ENCODE measurements at places on chromosomes 7 and 10.

DNA sequence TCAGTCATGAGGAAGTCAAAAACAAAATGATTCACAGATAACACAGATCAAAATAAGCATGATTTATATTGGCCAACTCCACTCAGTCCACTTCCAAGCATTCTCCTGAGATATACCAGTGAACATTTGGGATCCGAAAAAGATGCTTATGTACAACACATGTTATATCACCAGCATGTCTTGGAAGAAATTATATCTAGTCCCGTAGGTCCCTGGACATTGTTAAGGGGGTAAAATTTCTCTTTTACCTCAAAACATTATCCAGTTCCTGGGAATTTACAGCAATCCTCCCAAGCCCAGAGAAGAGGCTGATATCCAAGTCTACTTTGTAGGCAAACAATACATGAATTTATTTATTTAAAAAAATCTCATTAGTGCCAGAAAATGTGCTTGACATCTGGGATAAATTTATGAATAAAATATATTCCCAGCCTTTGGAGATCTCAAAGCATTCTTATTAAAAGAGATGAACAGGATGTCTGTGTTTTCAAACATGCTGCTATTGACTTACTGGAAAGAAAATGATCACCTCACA is 582.2 kb upstream of the ZWINT start:
- no peak for DNase-seq

- no peak for DNase-seq
Observed at GRCh38 chr10:121583258-121583657, 15.0 kb downstream of the FGFR2 start.

- no peak for DNase-seq
Observed at GRCh38 chr10:71475243-71475871, 78.6 kb downstream of the CDH23 start.

- no peak for DNase-seq
Observed at GRCh38 chr10:71542478-71542877, 145.8 kb downstream of the CDH23 start.

GRCh38 chr7:66236713-66237303 is 31.7 kb downstream of the TPST1 start:
- no peak for DNase-seq

DNA sequence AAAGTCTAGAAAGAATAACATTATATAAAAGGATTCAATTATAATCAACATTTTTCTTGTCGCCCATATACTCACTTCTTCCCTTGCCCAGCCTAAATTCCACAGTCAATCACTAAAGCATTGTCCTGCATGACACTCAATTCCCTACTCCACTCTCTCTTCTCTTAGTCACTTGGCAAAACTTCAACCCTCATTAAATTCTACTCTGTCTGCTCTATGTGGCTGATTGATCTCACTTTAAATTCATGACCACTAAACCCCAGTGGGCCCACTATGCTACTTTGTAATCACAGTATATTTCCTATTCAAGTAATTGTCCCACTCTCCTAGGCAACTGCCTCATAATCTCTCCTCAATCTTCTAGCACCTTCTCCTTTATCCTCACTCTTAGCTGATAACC is 54.1 kb downstream of the MTERF1 start:
- no peak for DNase-seq

DNA sequence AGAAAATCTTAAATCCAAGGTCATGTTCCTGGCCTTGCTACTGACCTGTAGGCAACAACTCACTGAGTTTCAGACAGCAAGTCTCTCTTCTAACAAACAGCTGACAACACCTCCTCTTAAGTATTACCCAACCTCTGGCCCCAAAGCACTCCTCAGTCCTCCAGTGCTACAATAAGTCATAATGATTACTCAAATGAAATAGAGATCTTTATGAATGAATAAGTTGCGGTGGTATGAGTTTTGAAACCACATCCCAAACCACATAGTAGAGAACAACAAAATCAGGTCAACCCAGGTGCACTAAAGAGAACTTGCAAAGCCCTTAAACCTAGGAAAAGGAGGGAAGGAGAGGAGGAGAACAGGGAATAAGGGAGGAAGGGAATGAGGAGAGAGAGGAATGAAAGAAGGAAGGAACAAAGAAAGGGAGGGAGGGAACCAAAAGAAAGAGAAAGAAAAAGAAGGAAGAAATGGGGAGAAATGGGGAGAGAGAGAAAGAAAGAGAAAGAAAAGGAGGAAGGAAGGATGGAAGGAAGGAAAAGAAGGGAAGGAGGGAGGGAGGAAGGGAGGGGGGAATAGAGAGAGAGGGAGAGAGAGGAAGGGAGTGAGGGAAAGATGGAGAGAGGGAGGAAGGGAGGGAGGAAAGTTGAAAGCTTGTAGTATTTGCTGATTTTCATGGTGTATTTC is 142.8 kb upstream of the CALCR start:
- DNase-seq, result no peak

DNA sequence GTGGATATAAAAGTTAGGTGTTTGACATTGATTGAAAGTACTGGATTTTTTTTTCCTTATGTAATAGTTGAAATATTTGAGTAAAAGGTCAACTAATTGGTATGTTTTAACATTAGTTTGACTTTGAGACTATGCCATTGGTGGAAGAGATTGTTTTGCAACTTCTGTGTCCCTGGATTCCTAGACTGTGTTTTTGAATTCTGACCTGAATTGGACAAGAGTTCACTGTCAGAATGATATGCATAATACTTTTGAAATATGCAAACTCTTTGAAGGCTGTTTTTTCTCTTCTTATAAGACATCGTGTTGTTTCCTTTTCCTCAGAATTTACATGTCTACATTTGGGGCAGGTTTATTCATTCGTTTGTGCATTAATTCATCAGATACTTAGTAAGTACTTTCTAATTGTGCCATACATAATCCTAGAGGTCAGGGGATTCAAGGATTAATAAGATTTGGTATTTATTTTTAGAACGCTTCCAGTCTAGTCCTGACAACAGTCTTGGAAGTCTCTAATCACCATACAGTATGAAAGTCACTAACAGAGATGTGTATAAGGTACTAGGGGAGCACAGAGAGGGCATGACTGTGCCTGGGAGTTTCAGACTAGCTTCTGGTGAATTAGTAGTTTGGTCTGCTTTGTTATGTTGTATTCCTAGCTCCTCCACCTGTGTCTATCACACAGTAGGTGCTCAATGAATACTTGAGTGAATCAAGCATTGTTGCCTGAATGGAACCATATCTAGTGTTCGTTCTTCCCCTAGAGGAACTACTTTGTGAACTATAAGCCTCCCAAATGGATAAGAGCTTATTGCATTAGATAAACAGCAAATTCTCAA is 49.2 kb downstream of the AGK start:
- no peak for DNase-seq

- no peak for DNase-seq
Observed at GRCh38 chr10:71661779-71662336, 57.7 kb downstream of the C10orf105 start.

GRCh38 chr10:24958721-24959381 is 6.4 kb upstream of the PRTFDC1 start:
- no peak for DNase-seq

DNA sequence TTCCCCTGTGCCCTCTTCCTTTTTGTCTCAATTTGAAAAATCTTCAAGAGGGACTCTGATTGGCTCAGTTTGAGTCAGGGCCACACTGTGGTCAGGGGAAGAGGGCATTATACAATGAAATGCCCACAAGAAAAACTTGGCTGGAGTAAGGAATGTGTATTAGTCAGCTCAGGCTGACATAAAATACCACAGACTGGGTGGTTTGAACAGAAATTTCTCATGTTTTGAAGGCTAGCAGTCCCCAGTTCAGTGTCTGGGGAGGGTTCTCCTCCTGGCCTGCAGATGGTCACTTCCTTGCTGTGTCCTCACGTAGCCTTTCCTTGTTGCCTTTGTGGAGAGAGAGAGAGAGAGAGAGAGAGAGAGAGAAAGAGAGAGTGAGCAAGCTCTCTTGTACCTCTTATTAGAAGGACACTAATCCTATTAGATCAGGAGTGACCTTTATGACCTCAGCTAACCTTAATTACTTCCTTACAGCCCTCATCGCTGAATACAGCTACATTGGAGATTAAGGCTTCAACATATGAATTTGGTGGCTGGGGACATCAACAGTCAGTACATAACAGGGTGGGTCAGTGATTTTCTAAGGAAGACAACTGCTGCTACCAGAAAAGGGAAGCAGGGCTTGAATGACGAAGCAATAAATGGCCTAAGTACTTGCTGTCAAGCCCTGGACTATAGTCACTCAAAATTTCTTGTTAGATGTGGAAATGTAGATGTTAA is 25.8 kb upstream of the FAM13C start:
- DNase-seq, result no peak

GRCh38 chr7:29569648-29570047 is 6.0 kb downstream of the PRR15 start:
- no peak for DNase-seq

- no peak for DNase-seq
Observed at GRCh38 chr7:92560602-92561001, 29.6 kb downstream of the FAM133B start.

DNA sequence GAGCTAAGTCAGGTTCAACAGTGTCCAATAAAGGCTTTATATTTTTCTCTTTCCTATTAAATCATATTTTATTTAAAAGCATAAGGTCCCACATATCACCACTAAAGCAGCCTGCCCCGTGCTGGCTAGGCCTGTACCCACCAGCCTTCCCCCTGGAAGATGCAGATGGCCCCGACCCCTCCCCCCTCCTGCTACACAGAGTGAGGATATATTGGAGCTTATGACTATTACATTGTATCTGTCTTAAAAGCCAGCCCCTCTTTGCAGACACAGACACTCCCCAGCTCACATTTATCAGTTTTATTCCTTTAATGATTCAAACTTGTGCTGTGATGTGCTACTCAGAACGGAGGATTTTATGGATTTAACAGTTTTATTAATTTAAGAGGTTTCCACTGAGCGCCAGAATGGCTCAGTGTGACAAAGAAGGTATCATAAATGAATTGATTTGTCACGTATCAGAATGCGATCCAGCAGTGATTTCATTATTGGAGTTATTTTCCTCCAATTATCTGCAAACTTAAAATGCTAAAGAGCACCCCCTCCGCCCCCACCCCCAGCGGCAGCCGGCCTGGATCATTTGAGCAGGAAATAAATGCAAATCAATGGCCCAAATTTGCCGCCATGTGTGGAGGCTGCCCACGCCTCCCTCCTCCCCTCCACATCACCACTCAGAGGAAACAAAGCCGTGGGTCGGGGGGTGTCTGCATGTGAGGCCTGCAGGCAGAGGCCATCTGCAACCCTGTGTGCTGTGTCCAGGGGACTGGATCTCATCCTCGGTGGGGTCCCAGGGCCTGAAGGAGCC is 72.6 kb upstream of the ZMIZ1 start:
- DNase-seq, result no peak

GRCh38 chr10:84846658-84847316 is 518.4 kb downstream of the CCSER2 start:
- DNase-seq, result no peak

GRCh38 chr7:66518151-66518691 is 110.5 kb upstream of the KCTD7 start:
- DNase-seq, result no peak

- DNase-seq, result no peak
Observed at GRCh38 chr7:91405092-91405788, 141.0 kb downstream of the FZD1 start.

GRCh38 chr7:8585591-8585990 is 152.2 kb downstream of the NXPH1 start:
- no peak for DNase-seq
